B cell (primary cell): ENCODE measurements at places on chromosomes 13 and 19.
A peak's percentile ranks its signal among the peaks of the same experiment; 100 is the strongest.

- DNase-seq = no peak
Observed at GRCh38 chr13:108786456-108787200, 157.2 kb downstream of the MYO16 start.

GRCh38 chr19:39296055-39296645 is at the start of gene IFNL1:
TSS of gene IFNL1 (plus strand) at chr19:39296407. CDS start at chr19:39296422, 15 bp downstream.
- no peak for DNase-seq

DNA sequence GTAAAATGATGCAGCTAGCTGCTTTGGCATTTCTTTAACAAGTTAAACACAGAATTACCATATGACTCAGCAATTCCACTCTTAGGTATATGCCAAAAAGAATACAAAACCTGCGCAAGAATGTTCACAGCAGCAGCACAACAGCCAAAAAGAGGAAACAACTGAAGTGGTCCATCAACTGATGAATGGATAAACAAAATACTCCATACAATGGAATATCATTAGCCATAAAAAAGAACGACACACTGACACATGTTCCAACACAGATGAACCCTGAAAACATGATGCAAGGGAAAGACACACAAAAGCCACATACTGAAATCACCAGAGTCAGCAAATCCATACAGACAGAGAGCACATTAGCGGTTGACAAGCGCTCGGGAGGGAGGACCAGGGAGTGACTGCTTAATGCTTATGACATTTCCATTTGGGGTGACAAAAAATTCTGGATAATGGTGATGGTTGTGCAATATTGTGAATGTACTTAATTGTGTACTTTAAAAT is 3.0 kb downstream of the PCID2 start:
- no peak for DNase-seq

- no peak for DNase-seq
Observed at GRCh38 chr19:29467824-29468401, 57.9 kb upstream of the VSTM2B start.

GRCh38 chr13:47112205-47112902 is 215.5 kb upstream of the HTR2A start:
- no peak for DNase-seq

GRCh38 chr19:17949956-17950309 is 17.0 kb upstream of the KCNN1 start:
- no peak for DNase-seq

DNA sequence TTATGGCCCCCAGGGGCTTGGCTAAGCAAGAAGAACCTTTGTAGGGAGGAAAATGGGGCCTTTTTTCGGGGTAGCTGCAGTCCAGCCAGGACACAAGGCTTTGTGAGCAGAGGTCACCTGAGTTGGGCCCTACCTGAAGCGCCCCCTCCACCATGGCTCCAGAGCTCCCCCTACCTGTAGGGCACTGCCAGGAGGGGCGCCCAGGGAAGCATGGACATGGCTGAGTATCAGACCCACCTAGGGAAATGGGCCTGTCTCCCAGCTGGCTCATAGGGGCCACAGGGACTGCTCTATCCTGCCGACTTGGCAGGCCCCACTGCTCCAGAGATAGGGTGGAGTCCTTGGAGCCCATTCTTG is 9.0 kb upstream of the CEBPA start:
- no peak for DNase-seq

DNA sequence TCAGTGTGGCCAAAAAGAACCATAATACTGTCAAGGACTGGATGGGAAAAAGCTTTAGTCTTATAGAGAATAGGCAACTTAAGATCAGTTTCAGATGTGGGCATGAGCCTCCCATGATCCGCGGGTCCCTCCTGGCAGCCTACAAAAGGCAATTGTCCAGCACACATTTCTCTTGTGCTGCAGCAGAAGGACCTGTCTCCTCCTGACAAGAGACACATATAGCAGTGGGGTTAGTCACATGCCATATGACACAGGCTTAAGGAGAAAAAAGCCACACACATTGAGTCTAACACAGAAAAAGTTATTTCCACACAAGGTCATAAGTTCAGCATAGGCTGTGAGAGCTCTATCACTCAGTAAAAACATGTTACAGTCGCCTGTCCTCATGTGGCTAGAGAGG is 1378.7 kb upstream of the PRR20A start:
- no peak for DNase-seq

DNA sequence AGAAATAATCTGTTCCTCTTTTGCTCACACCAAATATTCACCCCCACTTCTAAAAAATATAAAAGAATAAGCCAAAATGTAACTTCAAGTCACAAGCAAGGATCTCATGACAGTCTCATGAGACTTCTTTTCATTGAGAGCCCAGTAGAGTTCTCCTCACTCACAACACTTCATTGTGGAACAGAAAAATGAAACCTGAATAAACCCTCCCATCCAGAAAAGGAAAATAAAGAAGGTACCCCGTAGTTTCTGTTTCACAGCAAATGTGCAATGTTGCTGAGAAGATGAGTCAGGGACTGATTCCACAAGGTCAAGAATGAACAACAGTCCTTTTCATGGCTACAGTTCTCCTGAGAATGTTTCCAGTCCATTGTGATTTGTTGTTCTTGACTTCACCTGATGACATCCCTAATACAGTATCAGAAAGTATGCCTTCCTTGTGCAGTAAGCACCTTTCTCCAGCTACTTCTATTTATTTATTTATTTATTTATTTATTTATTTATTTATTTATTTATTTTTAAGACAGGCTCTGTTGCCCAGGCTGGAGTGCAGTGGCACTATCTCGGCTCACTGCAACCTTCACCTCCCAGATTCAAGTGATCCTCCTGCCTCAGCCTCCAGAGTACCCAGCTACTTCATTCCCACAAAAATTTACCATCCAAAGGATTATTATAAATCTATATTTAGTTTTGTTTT is 6.4 kb upstream of the ZNF841 start:
- DNase-seq = no peak

GRCh38 chr19:6412447-6413091 is 12.0 kb downstream of the KHSRP start:
- peak; percentile 56 for DNase-seq

- no peak for DNase-seq
Observed at GRCh38 chr13:109657395-109657794, 129.0 kb downstream of the IRS2 start.

DNA sequence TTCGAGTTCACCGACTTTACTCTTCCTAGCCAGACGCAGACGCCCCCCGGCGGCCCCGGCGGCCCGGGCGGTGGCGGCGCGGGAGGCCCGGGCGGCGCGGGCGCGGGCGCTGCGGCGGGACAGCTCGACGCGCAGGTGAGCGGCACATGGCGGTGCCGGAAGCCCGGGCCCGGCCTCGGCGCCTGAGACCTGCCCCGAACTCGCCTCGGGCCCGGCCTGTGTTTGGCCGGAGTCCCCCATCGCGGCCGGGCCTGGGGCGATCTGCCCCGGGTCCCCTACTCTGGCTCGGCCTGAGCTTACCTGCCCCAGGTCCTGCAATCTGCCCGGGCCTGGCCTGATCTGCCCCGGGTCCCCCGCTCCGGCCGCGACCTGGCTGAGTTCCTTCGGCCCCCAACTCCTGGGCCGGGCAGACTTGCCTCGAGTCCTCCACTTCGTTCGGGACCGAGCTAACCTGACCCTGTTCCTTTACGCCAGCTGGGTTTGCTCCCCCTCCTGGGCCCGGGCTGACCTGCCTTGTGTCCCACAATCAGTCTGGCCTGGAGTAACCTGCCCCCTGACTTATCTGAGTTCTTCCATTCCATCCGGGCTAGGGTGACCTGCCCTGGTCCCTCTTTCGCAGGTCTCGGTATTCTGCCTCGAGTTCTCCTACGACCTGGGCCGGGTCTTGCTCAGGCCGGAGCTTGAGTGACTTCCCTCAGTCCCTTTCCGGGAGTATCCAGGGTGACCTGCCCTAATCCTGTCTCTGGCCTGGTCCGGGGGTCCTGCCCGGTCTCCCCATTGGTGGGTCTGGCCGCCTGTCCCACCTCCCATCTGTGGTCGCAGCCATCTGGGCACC is 764 bp downstream of the UPF1 start:
- peak; percentile 55 for DNase-seq

DNA sequence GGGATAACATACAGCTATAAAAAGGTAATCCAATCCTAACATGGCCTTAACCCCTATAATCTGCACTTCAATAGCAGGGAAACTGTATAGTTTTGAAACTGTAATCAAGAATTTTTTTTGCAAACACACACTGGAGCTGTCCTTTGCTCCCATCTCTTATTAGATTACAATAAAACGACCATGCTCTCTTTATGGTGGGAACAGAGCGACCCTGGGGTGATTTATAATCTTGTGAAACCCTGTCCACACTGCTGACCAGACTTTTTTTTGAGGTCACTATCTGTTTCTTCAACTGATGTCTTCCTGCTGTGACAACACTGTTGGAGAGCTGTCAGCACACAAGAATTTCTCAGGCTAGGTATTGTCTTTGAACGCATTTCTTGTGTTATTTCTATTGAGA is 35.3 kb downstream of the DACH1 start:
- no peak for DNase-seq

DNA sequence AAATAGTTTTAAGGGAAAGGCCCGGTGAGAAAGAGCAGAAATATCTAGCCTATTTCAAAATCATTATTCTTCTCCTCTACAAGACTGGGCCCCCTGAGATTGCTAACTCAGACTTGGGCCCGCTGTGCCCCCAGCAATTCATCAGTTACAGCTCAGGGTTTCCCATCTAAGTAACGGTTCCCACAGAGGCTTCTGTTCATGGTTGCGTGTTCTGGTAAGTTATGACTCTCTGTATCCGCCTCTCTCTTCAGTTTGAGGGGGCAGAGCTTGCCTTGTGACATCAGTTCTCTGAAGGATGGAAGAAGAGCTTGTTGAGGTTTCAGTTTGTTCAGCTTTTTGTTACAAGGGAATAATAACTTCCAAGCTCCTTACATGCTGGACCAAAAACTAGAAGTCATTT is 11.6 kb downstream of the ZNF57 start:
- no peak for DNase-seq

DNA sequence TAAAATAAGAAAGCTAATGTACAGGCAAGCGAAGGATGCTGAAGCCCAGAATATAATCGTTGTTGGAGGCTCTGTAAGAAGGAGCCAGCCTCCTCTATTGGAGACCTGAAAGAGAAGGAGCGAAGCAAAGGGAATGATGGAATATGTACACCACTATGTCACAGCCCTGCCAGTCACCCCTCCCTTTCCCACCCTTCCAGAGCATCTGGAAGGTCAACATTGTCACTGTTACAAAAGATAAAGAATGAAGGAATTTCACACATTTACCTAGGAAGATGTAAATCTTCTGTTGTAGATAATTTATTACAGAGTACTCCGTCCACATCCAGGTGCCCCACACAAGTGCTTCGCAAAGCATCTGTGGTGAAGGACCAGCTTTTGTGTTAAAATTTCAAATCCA is 39.7 kb upstream of the SACS start:
- DNase-seq = no peak

- no peak for DNase-seq
Observed at GRCh38 chr19:18610556-18611326, 1.9 kb upstream of the TMEM59L start.

- no peak for DNase-seq
Observed at GRCh38 chr13:112241288-112241687, 134.9 kb upstream of the SPACA7 start.

GRCh38 chr13:33145667-33146066 is 129.4 kb downstream of the KL start:
- DNase-seq = no peak

DNA sequence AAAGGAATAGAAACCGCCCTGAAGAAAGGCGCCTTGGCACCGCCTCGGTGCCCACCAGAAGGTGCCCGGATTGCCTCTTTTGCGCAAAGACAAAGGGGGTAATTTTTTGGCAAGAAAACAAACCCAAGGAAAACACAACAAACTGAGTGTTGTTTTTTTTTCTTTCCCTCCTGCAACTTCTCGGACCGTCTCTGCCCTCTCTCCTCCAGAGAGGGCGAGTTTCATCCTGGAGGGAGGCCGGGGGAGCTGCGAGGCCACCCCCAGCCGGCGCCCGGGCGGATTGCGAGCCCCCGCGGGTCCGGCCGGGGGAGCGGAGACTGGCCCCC is 2.3 kb downstream of the ZNF536 start:
- DNase-seq = no peak

GRCh38 chr13:102688306-102688973 is 6.4 kb downstream of the METTL21C start:
- DNase-seq = no peak

DNA sequence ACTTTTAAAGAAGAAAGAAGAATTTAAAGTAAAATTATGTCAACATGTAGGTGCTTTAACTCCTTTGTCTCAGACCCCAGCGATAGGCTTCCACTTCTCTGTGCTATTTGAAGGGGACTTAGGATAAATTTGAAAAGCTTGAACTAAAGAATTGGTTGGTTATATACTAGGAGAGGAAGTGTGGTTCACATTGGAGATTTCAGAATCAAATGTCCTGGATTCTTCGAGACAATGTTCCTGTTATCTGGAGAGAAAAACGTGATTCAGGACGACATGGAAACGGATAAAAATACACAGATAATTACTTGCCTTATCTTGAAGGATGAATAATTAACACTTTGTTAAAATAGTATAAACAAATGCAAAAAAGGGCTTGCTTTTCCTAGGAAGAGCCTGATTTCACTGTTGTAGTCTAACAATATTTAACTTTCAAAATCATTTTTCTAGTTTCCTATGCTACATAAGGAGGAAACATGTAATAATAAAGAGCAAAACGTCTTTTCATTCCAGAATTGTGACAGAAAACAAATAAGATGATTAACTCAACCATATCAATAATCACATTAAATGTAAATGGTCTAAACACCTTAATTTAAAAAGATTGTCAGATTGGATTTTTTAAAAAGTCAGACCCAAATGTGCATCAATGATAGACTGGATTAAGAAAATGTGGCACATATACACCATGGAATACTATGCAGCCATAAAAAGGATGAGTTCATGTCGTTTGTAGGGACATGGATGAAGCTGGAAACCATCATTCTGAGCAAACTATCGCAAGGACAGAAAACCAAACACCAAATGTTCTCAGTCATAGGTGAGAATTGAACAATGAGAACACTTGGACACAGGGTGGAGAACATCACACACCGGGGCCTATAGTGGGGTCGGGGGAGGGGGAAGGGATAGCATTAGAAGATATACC is 724 bp upstream of the ZNF780A start:
- DNase-seq = no peak

DNA sequence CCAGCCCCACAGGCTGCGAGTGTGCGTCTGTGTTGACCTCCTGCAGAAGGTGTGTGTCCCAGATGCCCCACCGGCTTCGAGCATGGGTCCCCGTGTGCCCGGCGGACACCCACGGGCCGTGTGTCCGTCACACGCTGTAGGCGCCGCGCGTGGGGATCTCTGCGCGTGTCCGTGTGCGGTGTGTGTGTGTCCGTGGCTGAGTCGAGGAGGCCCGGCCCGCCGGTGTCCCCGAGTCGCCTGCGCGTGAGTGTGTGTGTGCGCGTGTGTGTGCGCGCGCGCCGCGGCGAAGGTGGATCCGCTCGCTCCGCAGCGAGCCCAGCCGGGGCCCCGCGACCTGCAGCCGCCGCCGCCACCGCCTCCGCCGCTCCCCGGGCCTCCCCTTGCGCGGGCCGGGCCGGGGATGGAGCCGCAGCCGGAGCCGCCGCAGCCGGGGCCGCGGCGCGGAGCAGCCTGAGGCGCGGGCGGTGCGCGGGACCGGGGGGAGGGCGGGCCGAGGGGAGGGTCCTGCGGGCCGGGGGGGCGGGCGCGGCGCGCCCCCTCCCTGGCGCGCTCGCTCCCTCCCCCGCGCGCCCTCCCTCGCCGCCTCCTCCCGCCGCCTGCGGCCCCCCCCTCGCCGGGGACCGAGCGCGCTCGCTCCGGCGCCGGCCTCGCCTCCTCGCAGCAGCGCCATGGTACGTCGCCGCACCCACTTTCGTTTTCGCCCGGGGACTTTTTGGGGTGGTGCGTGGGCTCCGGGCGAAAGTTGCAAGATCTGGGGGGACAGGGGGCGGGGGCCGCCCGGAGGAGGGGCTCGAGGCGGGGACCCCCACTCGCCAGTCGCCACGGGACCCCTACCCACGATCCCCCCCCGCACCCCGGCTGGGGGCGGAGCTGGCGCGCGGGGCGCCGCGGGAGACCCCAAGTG is 7.1 kb upstream of the NFIC start:
- peak; percentile 83 for DNase-seq
